Frontal cortex (tissue), 4 donors: ENCODE measurements at places on chromosomes 1 and 21. TPM values are rescaled to one million over a fixed set of nuclear protein-coding genes. Genes with fewer than 3 reads are reported as not detected.

DNA sequence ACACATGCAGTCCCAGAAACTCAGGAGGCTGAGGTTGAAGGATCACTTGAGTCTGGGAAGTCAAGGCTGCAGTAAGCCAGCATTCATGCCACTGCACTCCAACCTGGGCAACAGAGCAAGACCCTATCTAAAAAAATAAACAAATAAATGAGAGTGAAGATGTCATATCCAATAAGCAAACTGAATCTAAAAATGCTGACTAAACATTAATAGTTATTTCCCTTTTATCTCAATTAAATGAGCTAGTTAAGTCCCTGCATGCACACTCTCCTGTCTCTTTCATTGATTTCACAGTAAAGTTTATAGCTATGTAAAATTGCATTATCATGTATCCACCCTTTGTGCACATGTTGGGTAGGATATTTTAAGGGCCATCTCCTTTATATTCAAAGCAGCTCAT is 81.1 kb upstream of the L1TD1 start:
- no peak for DNase-seq

GRCh38 chr1:111908011-111908621 is 81.4 kb downstream of the KCND3 start:
- no peak for DNase-seq

DNA sequence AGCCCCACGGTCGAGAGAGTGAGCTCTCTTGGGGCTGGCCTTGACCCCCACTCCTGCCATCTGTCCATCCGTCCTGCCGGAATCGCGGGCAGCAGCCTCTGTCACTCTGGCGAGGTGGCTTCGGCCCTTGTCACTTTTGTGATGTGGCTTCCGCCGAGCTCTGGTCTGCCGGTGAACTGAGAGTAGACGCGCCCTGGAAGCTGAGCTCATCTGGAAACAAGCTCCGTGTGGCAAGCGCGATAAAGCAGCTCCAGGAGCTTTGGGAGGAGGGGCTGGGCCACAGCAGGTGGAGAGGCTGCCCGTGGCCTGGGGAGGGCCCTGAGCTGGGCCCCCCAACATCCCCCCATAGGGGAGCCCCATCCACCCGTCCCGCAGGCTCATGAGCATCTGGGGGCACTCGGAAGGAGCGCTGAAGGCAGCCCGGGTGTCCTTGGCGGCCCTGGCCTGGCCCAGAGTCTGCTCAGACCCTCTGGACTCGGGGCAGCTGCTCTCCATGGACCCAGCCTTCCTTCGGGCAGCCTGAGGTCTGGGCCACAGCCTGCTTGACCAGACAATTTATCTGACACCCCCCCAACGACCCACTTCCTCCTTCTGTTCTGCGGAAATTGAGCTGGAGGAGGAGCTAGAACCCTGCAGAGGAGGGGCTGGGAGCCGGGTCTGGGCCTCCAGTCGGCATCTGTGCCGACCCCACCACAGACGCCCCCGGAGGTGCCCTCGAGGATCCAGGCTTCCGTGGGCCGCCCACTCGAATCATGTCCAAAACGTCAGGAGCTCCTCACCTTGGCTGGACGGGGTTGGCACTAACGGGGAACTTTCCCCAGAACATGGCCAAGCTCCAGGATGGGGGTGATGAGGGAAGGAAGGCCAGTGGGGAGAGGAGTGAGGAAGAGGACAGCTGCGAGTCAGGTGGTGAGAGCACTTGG is 59.1 kb downstream of the SLC19A1 start:
- DNase-seq, result no peak

The B3GALT5 gene
- 0.41 TPM for total RNA-seq

- DNase-seq, result no peak
These were observed 166.8 kb downstream of the PTPRC start for GRCh38 chr1:198805498-198806151.

- no peak for DNase-seq
These were observed 143.6 kb upstream of the WNT4 start for GRCh38 chr1:22286491-22286890.
